Gastroesophageal sphincter (tissue), 4 donors: ENCODE measurements at places on chromosomes 11 and 22.
A peak's percentile ranks its signal among the peaks of the same experiment; 100 is the strongest.

DNA sequence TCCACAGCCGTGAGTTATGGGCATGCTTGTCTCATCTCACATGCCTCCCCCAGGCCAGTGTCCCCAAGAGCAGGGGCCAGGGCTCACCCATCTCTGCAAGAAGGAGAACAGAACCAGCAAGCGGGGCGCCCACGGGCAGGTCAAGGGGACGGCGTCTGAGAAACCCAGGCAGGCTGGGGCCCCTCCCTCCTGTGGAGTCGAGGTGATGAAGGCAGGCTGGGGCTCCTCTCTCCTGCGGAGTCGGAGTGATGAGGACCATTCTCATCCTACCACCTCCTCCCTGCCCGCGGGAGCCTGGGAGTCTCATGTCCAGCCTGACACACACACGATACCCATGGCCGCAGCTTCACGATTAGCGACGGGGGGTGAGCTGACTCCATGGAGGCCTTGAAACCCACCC, 141.9 kb downstream of the CTTN start:
- ATAC-seq = no peak

GRCh38 chr22:38402204-38402603, 52.8 kb downstream of the KCNJ4 start:
- no peak for ATAC-seq

GRCh38 chr11:129815596-129816461, at the start of gene TMEM45B:
Gene TMEM45B (plus strand): TSS chr11:129815848. CDS start chr11:129852483, 36,635 bp downstream.
- ATAC-seq = no peak

DNA sequence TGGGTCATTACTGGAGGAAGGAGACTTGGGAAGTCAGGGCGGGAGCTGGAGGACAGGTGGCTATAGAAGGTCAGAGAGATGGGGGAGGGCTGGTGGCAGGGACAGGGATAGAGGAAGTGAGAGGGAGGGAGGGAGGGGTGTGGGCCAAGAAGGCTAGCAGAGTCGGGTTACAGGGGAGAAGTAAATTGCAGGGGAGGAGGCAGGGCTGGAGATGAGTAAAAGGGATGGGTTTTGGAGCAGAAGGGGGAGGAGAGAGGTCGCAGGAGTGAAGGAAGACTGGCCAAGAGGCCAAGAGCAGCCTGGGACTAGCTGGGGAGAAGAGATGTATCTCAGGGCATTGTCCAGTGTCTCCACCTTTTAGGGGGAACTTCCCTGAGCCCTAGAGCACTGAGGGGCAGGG, 33.0 kb downstream of the LRRC10B start:
- ATAC-seq = peak; percentile 41

GRCh38 chr11:1351278-1351937, 38.3 kb upstream of the BRSK2 start:
- no peak for ATAC-seq

- ATAC-seq = no peak
These were observed 105.3 kb upstream of the FGF3 start for GRCh38 chr11:69924308-69925161.

DNA sequence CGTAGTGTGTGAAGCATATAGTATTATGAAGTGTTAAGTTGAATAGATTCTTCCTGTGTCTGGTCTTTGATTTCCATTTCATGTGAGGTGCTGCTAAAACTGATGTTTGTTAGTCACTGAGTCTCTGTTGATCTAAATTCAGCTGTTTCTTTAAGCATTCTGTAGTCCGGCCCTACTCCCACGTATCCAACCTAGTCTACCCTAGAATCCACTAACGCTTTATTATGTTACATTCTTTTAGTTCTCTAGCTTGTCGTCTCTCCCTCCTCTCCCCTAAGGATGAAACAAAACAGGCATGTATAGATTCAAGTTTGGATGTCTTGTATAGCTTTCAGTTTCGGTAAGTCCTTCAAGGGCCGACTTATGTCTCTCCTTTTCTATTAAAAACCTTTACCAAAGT, 4.1 kb downstream of the WEE1 start:
- ATAC-seq = no peak

DNA sequence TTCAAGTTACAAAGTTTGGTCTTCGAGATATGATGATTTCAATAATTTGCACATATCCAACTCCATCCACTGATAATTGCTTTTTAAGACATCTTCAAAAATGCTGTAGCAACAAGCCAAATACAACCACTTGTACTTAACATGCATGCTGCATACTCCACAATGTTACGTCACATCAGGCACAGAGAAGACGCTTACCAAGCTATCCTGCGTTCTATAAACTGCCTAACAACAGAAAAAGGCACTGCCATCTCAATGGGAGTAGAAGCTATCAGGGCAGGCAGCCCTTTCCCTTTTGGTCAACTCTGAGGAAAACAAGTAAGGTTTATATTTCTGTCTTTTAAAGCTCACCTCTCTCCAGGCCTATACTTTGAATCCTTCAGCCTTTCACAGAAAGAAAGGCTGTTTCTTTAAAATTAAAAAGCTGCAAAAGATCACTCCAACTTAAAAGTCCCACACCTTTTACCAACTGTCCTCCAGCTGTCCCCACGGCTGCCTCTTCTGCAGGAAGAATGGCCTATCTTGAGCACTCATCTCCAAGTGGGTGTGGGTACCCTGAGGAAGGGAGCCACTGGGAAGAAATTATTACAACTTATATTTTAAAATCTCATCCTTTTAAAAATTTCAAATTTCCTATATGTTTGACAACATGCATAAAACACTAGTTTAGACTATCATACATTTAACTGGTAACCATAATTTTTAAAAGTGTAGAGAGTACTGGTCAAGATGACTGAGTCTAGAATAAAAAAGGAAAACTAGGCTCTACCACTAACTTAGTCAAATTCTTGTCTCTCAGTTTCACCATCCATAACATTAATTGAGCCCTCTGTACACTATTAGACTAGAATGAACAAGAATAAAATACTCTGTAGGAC, 14.5 kb downstream of the PHF21A start:
- ATAC-seq = no peak

DNA sequence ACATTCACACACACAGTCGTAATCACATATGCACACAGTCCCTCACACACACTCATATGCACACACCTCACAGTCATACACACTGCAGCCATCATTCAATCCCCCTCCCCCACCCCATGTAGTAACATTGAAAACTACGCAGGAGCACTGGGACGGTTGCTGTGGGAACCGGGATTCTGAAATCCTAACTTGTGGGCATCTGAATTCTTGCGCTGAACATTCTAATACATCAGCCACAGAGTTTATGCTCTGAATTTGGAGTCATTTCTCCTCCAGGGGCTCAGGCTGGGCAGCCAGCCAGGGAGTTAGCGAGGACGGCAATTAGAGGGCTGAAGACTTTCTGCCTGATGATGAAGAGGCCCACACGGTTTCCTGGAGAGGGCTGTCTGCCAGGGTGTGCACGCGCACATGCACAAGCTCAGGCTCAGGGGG, 32.7 kb downstream of the CD6 start:
- ATAC-seq = no peak

- ATAC-seq = no peak
These were observed 234.4 kb upstream of the E2F8 start for GRCh38 chr11:19474954-19475721.

DNA sequence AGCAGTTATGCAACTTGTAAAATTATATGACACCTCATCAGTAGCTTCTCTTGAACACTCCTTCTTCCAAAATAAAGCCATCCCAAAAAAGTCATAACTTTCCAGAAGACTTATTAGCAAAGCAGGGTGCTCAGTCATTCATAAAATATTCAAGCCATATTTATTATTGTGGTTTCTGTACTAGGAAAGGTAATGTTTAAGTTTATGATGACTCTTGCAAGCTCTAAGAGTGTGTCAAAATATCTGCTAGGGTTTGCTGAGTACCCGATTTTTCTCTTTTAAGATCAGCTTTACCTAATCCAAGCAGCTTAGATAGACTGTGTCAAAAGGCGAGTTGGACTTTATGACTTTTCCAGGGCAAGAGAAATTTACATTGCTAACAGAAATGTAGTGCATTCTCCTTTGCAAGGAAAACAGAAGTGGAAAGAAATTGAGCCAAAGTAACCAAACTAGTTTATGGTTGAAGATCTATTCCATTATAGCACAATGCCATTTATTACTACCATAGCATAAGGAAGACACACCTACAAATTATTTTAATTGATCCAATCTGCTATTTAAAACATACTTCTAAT, 98.0 kb upstream of the SOX6 start:
- ATAC-seq = no peak

DNA sequence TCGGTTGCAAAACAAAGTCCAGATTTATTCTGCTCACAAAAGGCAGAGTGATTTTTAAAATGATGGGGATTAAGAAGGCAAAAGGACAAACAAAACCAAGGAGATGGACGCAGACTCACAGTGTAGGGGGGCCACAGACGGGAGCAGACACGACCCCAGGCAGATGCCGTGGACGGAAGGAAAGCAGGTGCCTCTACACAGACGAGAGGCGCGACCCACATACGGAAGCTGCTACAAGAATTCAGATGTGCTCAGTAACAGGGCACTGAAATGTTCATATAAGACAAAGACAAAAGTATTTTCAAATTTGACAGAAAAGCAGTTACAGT, 148.9 kb downstream of the BRD1 start:
- no peak for ATAC-seq

DNA sequence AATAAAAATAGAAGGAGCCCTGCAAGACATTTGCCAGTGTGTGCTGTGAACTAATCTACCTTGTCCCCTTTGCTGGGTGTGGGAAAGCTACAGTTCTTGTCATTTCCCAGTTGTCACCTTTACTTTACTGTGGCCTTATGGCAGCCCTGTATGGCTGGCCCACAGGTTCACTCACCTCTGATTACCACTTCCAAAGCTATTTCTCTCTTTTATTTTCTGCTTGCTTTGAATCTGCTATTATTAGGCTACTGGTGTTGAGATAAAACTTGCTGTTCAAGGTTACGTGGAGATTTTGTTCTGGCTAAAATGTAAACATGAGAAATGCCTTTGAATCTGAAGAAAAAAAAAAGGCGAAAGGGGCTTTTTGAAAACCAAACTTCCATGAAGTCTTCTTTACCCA, 9.6 kb upstream of the CABP2 start:
- no peak for ATAC-seq

DNA sequence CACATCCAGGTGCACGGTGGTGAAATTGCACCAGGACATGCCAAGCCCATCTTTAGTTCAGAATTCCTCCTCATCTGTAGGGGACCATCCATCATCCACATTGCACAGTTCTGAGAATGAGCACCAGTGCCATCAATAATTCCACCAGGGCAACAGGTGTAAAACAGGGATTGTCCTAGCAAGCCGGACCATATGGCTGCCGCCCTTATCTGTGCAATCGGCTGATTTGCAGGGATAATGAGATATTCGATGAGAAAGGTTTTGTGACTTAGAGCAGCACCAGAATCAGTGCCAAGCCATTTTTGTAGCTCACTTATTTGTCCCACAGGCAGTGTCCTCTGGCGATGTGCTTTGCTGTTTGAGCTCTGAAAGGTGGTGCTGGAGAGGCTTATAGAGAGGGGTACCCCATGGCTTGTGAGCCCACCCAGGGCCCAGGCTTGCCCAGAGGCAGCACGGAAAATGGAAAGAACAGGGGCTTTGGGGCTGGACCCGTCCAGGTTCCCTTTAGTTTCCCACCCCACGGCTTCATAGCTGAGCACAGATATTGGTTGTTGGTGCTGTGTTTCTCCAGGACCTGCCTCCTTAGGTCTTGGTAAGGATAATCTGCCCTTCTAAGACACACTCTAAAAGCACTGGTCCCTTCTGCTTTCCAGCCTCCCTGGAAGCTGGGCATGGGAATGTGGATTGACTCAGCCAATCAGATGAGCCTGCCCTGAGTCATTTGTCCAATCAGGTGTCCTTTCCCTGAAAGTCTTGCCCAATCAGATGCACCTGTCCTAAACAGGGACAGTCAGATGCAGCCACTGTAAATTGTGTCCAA, 84.0 kb upstream of the SHANK2 start:
- no peak for ATAC-seq

- no peak for ATAC-seq
These were observed 257.6 kb downstream of the NELL1 start for GRCh38 chr11:20926799-20927540.

DNA sequence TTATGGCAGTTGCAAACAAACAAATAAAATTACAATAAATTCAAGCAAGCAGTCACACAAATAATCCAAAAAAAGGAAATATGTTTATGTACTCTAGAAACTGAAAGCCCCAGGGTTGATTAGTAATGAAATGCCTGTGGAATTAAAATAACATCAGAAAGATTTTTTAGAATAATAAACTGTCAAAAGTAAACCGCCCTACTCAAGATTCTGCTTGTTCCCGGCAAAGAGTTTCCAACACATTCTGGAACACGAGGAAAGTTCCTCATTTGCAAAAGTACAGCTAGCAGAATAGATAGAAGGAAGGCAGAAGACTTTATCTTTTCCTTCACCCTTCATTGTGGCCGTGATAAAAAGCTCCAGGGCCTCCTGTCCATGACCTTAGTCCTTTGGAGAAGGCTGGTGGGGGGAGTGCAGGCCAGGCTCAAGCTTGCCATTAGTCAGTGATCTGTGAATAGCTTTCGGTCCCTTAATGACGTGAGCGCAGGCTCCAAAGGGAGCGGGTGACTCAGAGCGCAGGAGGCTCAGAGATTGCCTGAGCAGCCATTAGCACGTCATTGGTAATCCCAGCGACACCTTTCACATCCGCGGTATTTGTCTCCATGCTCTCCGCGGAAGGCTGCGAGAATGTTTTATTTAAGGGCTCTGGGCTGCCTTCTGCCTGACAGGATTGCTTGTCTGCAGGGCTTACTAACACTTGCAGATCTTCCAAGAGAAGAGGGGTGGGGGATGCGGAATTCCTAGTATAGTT, 458.3 kb downstream of the METTL15 start:
- ATAC-seq = peak; percentile 98

- no peak for ATAC-seq
These were observed at the start of gene GLYATL2 for GRCh38 chr11:58844361-58845005. Gene GLYATL2 (minus strand): TSS chr11:58844704. CDS start chr11:58839612, 5,092 bp downstream.

DNA sequence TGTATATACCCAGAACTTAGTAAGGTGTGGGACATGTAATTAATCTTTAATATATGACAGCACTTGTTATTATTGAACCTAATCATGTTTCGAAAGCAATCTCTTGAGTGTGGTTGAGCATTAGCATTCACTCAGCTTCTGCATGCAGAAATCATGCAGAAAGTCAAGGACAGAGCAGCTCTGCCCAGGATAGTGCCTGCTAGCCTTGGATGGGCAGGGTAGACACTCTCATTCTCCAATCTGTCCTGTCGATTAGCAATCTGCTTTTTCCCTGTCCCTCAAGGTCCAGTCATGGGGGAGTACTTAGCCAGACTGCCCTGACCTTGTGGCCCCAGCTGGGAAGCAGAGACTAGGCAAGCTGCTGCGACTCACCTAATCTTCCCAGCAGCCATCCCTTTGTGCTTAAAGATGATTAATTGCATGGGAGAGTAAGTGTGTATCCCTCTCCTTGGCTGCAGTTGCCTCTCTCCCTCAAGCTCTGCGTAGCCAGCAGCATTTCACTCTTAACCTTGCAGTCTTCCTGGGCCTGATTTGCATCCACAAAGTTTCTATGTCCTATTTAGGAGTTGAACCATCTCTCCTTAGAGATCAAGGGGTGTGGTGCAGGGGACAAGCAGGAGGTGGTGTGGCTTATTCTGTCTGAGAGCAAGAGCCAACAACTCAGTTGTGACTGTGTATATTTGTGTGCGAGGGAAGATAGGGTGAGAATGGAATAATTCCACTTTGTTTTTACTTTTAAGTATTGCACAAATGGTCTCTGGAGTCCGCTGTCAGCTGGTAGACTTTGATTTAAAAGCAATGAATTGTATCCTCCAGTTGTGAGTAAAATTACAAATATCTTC, 101.4 kb downstream of the FDX1 start:
- peak; percentile 31 for ATAC-seq
